Mucosa of descending colon (tissue), 3 donors: ENCODE measurements at places on chromosomes 2 and 18. TPM values are rescaled to one million over a fixed set of nuclear protein-coding genes. Genes with fewer than 3 reads are reported as not detected.

DNA sequence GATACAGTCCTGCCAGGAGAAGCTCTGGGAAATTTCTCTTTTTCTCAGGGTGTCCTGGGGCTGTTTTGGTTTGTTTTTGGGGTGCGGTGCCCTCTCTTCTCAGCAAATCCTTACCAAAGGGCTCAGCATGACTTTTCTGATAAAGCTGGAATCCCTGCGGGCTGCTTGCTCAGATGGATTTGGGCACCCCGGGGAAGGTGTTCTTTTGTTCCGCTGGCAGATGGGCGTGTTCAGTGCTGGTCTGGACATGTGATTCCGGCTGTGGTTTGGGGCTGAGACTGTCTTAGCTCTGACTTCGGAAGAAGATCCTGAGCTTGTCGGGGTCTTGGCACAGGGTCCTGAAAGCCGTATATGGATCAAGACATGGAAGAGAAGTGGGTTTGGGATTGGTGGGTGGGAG, 134.2 kb upstream of the SPRED2 start:
- DNase-seq: no peak

DNA sequence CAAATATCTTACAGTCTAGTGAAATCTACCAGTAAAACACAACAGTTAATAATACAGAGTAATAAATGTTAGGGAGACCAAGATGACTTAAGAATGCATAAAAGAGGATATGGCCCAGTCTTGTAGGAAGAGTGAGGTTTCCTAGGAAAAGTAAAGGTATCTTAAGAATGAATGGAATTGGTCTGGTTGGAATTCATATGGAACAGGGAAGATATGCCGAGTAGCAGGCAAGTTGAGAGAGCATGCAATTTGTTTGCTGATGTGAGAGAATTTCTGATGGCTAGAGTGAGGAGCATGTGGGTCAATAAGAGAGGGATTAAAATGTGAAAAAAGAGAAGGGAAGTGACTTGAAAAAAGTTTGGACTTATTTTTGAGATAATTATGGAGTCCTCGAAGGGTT, 512.9 kb upstream of the ZEB2 start:
- no peak for DNase-seq

GRCh38 chr2:182933629-182934028, 67.2 kb upstream of the FRZB start:
- DNase-seq: no peak

DNA sequence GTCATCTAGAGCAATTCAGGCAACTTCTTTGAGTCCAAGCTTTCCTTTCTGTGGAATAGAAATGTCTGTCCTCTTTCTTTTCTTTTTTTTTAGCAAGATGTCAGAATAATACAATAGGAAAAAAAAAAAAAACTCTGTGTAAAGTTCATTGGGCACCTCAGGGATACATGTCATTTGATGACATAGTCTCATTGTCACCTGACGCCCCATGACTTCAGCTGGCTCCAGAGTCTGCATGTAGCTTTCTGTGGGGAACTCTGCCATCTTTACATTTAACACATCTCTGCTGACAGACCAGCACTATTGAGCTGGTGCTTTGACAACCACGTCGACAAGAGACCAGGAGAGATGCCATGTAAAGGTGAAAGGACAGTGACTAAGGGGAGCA, 172.5 kb upstream of the KLF7 start:
- no peak for DNase-seq

DNA sequence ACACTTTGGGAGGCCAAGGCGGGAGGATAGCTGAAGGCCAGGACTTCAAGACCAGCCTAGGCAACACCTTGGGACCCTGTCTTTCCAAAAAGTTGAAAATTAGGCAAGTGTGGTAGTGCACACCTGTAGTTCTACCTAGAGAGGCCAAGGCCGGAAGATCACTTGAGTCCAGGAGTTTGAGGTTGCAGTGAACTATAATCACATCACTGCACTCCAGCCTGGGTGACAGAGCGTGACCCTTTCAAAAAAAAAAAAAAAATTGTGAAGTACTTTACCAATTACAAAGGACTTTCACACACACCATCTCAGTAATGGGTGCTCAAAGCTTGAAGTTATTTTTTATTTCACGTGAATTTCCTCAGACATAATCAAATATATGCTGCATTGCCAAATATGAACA, 65.0 kb downstream of the ATAD2B start:
- no peak for DNase-seq

GRCh38 chr2:12543978-12544558, 172.7 kb upstream of the TRIB2 start:
- DNase-seq: no peak

DNA sequence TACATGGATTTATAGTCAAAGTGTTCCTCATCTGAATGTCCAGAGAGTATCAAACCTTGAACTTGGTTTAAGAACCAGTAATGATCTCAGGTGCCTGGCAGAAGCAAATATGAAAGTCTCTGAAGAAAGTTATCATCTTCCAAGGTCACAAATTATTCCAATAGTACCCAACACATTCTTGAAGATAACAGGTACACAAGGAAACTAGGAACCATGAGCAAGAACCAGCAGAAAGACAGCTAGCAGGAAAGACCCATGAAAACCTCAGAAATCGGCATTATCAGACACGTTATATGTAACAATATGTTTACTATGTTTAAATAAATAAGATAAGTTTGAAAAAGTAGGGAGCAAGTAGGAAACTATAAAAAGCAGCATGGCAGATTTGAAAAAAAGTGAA, 5.9 kb upstream of the PRKAG3 start:
- DNase-seq: no peak

GRCh38 chr2:557635-558301, 119.4 kb downstream of the TMEM18 start:
- no peak for DNase-seq

DNA sequence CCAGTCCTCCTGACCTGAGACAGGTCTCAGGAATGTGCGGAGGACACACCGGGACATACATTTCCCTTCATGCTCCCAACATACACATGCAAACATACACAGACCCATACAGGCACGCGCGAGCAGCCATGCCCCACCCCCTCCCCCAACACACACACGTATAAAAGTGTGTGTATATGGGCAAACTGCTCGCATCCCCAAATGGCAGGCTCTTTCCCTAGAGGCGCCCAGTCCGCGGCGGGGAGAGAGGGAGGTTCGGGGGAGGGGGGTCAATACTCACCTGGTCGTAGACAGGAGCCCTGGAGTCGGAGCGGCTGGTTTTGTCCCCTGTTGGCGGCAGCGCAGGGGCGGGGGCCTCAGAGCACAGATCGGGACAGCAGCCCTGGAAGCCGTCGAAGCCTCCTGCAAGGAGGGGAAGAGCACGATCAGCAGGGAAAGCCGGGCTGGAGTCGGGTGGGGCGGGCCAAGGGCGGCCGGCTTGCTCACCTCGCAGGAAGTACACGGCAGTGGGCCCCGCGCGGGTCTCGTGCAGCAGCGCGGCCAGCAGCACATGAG, 682 bp downstream of the DUSP2 start:
- DNase-seq: peak; percentile 68

DNA sequence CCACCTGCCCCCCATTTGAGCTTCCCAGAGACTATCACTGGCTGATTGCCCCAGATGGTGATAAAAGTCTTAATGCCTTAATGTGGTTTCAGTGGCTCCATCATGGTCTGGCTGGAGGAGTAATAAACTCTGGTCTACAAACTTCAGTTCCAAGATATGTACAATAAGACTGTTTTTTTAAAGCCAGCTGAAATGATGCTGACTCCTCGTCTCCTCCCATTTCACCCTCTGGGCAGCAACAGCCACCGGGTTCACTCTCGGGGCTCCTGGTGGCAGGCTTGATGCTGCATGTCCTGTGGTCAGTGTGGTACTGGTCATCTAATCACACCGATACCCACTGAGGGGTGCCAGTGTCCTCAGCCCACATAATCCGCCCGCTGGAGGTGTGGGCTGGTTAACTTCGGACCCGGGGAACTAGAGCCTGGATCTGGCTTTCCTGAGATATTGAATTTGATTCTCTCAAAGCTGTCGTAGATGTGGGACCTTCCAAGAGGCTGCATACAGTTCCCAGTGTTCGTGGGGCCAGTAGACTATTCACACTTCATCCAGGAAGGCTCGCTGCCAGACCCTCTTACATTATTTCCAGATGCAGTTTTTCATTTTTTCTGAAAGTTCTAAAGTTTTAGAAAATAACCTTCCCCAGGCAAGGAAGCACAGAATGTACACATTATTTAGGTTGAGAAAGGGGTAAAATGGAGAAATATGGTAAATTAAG, 95.3 kb downstream of the GALR1 start:
- DNase-seq: no peak

- no peak for DNase-seq
These were observed 482.2 kb downstream of the SPAG16 start for GRCh38 chr2:213766465-213766901.

GRCh38 chr2:206230060-206230762, 44.3 kb upstream of the ZDBF2 start:
- DNase-seq: no peak

GRCh38 chr18:29041976-29042375, 865.0 kb upstream of the CDH2 start:
- no peak for DNase-seq

GRCh38 chr2:216563646-216564045, 65.0 kb downstream of the RPL37A start:
- DNase-seq: no peak

DNA sequence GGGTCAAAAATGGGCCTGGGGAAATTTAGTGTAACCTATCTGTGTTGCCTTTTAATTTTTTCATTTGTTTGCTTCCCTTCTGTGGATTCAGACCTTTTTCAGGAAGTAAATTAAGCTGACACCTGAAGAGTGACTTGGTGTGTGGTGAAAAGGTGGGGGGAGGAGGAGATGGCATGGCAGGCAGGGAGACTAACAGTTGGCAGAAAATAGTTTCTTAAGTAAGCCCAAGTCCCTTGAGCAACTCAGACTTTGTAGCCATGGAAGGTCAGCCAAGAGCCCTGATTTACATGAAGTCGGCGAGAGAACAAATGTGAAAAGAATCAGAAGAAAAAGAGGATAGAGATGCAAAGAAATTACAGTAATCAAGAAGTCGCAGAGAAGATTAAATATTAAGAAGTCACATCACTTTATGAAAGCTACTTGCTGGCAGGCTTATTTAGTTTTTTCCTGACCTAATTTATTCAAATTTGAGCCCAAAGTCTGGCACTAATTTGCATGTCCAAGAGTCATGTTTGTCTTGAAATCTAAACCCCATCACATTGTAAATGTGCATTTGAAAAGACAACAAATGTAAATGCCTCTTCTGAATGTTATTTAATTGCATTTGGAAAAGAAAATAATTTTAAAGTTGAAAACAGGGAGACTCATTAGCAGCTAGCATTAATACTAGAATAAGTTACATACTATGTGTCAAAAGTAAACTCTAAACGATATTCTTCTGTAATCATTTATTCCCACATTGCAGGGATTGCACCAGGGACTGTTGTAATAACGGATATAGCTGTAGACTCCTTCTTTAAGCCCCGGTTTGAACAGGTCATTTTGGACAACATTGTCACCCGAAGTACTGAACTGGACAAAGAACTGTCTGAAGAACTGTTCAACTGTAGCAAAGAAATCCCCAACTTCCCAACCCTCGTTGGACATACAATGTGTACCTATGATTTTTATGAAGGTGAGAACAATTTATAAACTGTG, 19.3 kb downstream of the UPP2 start:
- DNase-seq: no peak

- DNase-seq: peak; percentile 73
These were observed at the start of gene INPP1 for GRCh38 chr2:190343536-190344275. Gene INPP1 (plus strand): TSS chr2:190343589. CDS start chr2:190360103, 16,514 bp downstream.

- DNase-seq: no peak
These were observed 367.8 kb upstream of the HS6ST1 start for GRCh38 chr2:128686497-128686859.

DNA sequence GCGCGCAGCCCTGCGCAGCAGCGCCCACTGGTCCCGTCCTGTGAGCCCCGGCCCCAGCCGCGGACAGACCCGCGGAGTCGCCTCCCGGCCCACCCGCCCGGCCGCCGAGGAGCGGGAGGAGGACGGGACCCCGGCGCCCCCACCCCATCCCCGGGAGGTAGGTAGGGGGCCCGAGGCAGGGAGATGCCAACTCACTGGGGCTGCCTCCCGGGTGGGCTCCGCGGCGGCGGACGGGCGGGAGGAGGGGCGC, 160 bp downstream of the SPTBN1 start:
- DNase-seq: no peak

- no peak for DNase-seq
These were observed 86.8 kb upstream of the HS6ST1 start for GRCh38 chr2:128405467-128405900.

GRCh38 chr2:85828725-85829124, 60.1 kb downstream of the ST3GAL5 start:
- no peak for DNase-seq

DNA sequence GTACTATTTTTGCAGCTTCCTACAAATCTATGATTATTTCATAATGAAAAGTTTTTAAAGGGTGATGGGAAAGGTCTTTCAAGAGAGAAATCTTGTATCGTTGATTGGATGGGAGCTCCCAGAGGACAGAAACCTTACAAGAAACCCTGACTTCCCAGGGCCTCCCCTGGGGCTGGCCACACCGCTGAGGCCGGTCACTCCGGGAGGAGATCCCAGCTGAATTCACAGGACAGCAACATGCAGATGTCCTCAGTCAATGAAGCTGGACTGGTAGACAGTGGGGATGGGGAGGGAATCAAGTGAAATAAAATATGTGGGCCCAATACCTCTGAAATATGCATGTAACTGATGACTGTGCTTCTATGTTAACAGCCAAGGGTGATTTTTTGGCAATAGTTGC, 135.6 kb downstream of the TFCP2L1 start:
- no peak for DNase-seq

DNA sequence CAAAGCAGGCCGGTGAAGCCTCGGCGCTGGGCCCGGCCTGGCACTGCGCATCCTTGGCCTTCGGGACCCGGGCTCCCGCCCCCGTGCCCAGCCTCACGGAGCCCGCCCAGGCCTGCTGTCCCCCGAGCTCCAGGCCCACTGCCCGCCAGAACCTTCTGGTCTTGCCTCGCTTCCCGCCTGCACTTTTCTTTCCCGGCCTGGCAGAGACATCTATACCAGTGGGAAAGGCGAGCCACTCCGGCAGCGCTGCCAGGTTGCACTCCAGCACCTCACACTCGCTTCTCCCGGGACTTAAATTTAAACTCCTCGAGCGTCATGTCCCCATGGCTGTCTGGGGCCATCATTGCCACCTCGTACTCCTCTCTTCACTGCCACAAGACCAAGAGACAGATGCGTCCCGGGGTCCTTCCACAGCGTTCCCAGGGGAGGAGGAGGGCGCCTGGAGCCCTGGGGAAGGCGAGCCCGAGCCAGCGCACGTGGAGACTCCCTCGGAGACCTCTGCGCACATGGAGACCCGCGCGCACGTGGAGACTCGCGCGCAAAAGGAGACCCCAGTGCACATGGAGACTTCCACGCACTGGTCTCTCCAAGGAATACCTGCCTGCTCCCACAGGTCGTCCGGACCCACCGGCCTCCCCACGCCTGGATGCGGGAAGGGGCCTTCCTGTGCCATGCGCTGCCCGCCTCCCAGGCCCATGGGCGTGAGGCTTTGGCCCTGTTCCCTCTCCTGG, 253.1 kb upstream of the SALL3 start:
- DNase-seq: no peak

CFC1B gene
- not detected for total RNA-seq

DDX18 gene
- 42.4 TPM for total RNA-seq

G6PC2 gene
- total RNA-seq: not detected

LYG2 gene
- total RNA-seq: not detected

SDC1 gene
- total RNA-seq: 162 TPM

PROM2 gene
- total RNA-seq: 44.0 TPM

UGT1A5 gene
- total RNA-seq: 2.4 TPM

CD226 gene
- total RNA-seq: 1.2 TPM

NAT8 gene
- total RNA-seq: not detected

DLGAP1 gene
- 6.8 TPM for total RNA-seq
